ENCODE measurements at places on chromosomes 16 and 17. TPM values are rescaled to one million over a fixed set of nuclear protein-coding genes. Genes with fewer than 3 reads are reported as not detected.
A peak's percentile ranks its signal among the peaks of the same experiment; 100 is the strongest.

DNA sequence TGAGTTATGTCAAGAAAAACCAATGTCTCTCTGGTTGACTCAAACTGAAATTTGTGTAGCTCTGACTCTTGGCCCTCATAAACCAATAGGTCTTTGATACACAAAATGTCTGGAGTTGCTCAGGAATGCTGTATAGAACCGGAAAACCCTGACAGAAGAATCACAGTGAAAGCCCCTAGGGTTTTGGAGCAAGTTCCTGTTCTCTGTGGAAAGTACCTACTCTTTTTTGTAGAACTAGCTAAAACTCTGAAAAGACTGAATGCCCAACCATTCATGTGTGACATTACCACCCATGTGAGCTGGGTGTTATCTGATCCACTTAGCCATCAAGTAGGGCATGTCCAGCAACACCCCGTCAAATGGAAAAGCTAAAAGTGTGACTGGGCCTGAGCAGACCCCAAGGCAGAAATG lies 28.8 kb downstream of the CCL4 start:
- no peaks in the 10 kb centered on the region for H3K36me3 ChIP-seq
- no peak overlapping the region for H3K4me3 ChIP-seq
- no peaks in the 10 kb centered on the region for H3K27me3 ChIP-seq
- no peak overlapping the region for H3K27ac ChIP-seq
- no peak for DNase-seq

DNA sequence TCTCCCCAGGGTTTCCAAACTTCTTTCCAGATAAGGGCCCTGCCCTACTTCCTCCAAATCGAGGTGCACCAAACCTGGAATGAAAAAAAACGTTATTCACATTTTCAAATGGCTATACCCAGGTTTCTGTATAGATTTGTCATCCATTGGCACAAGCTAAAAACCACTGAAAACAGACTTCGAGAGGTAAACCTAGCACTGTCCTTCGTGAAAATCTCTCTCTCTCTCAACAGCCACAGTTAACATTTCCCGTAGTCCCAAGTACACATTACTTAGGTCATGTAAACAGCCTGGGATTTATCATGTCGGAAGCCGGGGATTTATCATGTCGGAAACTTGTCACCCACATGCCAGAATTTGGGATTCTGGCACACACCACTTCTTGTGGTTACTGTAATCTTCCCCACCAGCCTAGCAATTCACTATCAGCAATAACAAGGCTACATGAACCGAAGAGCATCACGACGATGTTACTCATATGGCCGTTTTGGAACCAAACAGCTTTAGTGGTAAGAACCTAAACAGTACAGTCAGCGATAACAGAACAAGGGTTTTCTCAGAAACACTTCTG lies 1.2 kb downstream of the DDX5 start:
- peaks cover 74% of the 10 kb centered on the region for H3K36me3 ChIP-seq
- DNase-seq, result peak; percentile 71
- peaks cover 13% of the 10 kb centered on the region for H3K4me1 ChIP-seq

DNA sequence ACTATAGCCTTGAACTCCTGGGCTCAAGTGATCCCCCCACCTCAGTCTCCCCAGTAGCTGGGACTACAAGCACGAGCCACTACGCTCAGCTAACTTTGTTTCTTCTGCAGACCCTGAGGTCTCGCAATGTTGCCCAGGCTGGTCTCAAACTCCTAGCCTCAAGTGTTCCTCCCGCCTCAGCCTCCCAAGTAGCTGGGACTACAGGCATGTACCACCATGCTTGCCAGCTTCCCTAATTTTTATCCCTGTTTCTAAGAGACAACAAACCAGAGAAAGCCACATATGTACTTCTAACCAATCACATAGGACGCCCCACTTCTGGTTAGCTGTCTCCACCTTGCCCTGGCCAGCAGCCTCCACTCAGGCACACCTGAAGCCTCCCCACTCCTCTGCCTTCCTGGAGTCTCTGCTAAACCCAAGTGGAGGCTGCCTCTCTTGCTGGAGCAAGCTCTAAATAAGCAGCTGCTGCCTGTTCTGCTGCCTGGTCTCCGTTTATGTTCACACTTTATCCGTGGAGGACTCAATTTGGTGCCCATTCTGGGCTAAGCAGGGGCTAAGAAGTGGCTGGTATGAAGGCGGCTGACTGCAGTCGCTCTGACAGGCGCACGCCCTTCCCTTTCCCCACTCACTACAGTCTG lies 24.7 kb downstream of the NSMCE1 start:
- peaks cover 4% of the 10 kb centered on the region for H3K4me1 ChIP-seq
- H3K4me3 ChIP-seq, result no peak overlapping the region
- no peak for DNase-seq

DNA sequence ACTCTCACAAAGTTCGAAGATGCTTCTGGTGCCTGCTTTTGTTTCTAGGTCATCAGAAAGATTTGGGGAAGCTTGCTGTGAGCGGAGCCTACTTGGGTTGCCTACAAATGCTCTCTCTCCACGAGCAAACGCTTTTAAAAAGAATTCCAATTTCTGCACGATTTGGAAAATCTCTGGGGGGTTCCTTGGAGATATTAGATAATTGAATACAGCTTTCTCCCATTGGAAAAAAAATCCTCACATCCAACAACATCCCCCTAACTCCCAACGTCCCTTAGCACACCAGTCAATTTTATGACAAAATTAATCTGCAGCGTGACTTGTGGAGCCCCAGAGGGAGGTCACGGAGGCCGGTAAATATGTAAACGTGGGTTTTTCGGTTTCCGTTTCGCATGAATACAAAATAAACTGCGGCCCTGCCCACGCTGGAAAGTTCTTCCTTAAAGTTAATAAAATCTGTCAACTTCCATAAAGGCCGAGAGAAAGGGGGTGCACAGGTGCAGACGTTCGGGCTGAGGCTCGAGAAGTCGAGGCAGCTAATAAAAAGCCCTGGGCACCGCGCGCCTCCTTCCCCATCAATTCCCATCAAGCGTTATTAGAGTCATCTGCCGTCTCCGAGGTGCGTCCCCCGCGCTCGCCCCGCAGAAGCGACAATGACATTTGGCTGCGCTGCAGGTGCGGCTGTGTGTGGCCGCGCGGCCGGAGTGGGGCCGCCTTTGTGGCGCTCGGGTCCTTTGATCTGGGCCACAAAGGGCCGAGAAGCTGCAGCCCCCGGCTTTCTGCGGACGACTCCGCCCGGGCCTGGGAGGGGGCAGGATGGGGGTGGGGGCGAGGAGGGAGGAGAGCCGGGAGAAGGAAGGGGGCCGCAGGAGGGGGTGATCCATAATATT lies 37.6 kb downstream of the SALL1 start:
- H3K27ac ChIP-seq, result no peak overlapping the region
- DNase-seq, result no peak
- H3K27me3 ChIP-seq, result no peaks in the 10 kb centered on the region
- no peak overlapping the region for H3K4me3 ChIP-seq

GRCh38 chr16:68981971-68982370 lies 123.5 kb upstream of the HAS3 start:
- peaks cover 19% of the 10 kb centered on the region for H3K4me1 ChIP-seq
- no peak overlapping the region for H3K4me3 ChIP-seq
- no peaks in the 10 kb centered on the region for H3K27me3 ChIP-seq
- H3K27ac ChIP-seq, result no peak overlapping the region

DNA sequence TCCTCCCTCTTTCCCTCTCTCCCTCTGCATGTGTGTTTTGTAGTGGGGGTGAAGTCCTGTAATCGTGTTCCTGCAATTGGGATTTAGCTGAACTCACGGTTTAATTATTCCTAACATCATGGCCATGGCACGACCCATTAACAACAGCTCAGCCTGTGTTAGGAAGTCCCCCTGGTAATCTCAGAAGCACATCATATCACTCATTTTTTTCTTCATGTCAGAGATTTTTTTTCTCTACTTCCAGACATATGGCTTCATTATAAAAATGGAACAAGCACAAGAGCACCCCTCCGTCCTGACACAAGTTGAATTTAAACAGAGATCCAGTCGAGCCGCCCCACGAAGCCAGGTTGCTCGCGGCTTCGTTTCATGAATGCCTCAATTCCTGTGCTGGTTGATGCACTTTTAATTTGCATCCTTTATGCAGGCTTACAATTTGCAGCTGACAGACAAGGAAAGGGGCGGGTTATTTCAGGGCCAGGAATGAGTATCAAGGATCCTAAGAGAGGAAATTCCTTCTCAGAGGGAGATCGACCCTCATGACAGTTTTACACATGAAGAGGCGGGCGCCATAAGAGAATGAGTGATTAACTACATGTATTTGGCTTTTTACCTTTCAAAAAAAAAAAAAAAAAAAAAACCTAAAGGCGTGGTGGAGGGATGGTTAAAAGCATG lies 192.9 kb downstream of the MAF start:
- no peak overlapping the region for H3K4me3 ChIP-seq
- DNase-seq, result no peak
- peaks cover 4% of the 10 kb centered on the region for H3K4me1 ChIP-seq

Gene TOP2A
- polyA plus RNA-seq, result 163 TPM

DNA sequence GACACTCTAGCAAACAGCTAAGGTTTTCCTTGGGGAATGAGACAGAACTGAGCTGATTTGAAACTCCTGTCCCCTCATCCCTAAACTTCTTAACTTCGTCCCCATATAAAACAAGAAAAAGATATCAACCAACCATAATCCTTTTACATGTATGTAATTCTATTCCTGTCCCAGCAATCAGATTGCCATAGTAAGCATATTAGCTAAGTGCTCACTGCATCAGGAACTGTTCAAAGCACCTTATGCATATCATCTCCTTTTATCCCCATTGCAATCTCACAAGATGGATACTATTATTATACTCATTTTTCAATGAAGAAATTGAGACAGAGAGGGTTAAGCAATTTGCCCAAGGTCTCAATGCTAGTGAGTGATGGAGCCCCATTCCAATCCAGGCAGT lies 6.8 kb downstream of the KIF18B start:
- H3K27me3 ChIP-seq, result no peaks in the 10 kb centered on the region
- no peak overlapping the region for H3K4me3 ChIP-seq
- no peak overlapping the region for H3K27ac ChIP-seq
- peaks cover 14% of the 10 kb centered on the region for H3K4me1 ChIP-seq
- no peak for DNase-seq
- peaks cover 72% of the 10 kb centered on the region for H3K36me3 ChIP-seq

- H3K36me3 ChIP-seq, result no peaks in the 10 kb centered on the region
- H3K27me3 ChIP-seq, result no peaks in the 10 kb centered on the region
- no peaks in the 10 kb centered on the region for H3K4me1 ChIP-seq
Observed at GRCh38 chr17:69581061-69581961, 166.8 kb downstream of the MAP2K6 start.

DNA sequence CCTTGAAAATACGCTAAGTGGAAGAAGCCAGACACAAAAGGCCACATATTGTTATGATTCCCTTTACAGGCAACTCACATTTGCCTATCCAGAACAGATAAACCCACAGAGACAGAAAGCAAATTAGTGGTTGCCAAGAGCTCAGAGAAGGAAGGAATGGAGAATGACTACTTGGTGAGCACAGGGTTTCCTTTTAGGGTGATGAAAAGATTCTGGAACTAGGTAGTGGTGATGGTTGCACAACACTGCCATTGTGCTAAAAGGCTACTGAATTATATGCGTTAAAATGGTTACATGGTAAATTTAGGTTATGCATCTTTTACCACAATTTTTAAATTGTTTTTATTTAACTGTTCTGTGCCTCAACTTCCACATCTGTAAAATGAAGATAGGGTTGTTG lies 4.4 kb downstream of the COPRS start:
- H3K4me1 ChIP-seq, result peaks cover 20% of the 10 kb centered on the region
- no peak overlapping the region for H3K27ac ChIP-seq
- H3K27me3 ChIP-seq, result no peaks in the 10 kb centered on the region

Gene TNP2
- polyA plus RNA-seq, result not detected

Data from K562 (cell line).